ENCODE measurements at places on chromosomes 6 and 20. TPM values are rescaled to one million over a fixed set of nuclear protein-coding genes. Genes with fewer than 3 reads are reported as not detected.
A peak's percentile ranks its signal among the peaks of the same experiment; 100 is the strongest.

Gene TFAP2D
- not detected for total RNA-seq

GRCh38 chr20:60541991-60542390 is 583.8 kb downstream of the CDH26 start:
- DNase-seq = no peak

Gene NKAIN4
- 10.4 TPM for total RNA-seq

DNA sequence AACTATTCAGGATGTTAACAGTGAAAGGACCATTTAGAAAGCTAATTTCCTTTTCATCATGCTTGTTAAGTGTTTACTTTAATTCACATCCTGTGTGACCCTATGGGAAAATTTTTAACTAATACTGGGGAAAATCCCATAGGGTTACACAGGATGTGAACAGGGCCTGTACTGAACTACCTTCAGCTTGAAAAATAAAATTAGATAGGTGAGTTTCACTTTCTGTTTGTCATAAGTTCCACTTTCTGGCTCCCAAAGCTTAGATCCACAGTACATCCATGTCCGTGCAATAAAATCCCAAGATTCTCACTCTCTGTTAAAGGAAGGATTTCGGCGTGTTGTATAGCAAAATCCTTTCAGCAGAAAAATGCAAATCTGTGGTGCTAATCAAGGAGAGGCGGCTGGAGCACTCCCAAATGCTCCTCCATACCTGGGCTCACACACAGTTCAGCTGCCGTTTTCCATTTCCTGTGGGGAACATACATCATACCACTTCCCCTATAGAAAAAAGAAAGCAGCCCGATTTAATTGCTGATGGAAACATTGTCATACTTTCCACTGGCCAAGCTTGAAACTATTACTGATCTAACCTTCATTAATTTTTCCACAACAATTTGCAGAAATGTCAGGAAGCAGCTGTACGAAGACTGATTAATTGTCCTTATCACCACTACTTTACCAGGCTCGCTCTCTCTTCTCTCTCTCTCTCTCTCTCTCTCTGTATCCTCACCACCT is 125.2 kb downstream of the HIVEP2 start:
- DNase-seq = peak; percentile 73

Gene HLA-A
- total RNA-seq = 134 TPM

Gene OR2H2
- total RNA-seq = not detected

Gene ARG1
- 0.92 TPM for total RNA-seq

- no peak for DNase-seq
Observed at GRCh38 chr6:2581011-2581410, 169.7 kb downstream of the MYLK4 start.

GRCh38 chr6:150539568-150539967 is 60.1 kb upstream of the PLEKHG1 start:
- DNase-seq = no peak

DNA sequence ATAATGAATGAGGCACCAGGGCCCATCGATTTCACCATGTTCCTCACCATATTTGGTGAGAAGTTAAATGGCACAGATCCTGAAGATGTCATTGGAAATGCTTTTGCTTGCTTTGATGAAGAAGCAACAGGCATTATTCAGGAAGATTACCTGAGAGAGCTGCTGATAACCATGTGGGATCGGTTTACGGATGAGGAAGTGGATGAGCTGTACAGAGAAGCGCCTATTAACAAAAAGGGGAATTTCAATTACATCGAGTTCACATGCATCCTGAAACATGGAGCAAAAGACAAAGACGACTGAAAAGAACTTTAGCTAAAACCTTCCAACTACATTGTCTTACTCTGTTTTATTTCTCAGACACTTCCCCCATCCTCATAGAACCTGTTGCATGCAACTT is 21.6 kb upstream of the ZBTB22 start:
- no peak for DNase-seq

DNA sequence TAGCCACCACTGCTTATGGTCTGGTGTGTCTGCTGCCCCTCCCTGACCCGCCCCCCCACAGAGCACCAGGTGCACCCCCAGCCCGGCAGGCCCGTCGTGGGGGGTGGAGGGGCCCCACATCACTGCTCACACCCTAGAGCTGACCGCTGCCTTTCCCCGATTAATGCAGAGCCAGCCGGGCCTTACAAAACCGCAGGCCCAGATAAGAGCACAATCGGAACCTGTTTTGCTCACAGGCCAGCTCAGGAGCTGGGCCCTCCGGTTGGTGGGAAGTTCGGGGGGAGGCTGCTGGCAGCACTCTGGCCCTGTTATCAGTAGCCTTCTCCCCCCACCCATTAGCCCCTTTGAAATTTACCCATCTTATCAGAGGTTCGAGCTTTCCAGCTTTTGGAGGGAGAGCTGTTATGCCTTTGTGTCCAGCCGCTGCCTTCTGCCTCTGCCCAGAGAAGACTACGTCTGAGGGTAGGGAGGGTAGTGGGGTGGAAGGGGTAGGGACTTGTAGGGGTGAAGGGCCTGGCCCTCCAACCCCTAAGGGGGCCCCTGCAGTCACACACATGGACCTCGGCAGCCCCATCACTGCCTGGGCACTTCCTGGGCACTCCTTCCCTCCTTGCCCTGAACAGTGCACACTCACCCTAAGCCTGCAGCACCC is 6.9 kb upstream of the SPDEF start:
- no peak for DNase-seq

- DNase-seq = no peak
Observed at GRCh38 chr20:38115205-38115604, 49.9 kb downstream of the TGM2 start.

GRCh38 chr6:100818066-100818465 is 63.1 kb downstream of the ASCC3 start:
- DNase-seq = no peak

DNA sequence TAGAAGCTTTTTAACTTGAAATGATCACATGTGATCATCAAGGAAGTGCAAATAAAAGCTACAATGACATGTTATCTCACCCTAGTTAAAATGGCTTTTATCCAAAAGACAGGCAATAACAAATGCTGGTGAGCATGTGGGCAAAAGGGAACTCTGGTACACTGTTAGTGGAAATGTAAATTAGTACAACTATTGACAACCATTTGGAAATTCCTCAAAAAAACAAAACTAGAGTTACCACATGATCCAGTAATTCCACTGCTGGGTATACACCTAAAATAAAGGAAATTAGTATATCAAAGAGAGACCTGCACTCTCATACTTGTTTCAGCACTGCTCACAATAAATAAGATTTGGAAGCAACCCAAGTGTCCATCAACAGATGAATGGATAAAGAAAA is 108.7 kb downstream of the HTR1B start:
- DNase-seq = no peak

Gene SNPH
- 5.7 TPM for total RNA-seq

- no peak for DNase-seq
Observed at GRCh38 chr6:130993292-130993765, 69.7 kb downstream of the EPB41L2 start.

DNA sequence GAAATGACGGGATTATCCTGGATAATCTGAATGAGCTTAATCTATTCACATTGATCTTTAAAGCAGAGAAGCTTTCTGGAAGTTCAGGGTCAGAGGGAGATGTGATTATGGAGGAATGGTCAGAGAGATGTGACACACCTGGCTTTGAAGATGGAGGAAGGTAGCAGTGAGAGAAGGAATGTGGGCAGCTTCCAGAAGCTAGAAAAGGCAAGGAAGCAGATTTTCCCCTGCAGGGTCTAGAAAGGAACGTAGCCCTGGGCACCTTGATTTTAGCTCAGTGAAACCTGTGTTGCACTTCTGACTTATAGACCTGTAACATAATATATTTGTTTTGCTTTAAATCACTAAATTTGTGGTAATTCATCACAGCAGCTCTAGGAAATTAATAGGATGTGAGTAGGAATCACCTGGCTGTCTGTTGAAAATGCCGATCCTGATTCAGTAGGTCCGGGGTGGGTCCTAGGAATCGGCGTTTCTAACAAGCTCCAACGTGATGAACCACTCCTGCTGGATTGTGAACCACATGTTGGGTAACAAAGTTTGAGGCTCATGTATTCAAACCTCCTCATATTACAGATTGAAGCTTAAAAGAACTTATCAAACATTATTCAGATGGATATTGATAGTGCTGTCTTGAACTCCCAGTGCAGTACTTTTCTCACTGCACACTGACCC is 157.0 kb downstream of the GJA1 start:
- DNase-seq = no peak

Gene NHSL1
- 17.3 TPM for total RNA-seq

Gene CBLN4
- not detected for total RNA-seq

DNA sequence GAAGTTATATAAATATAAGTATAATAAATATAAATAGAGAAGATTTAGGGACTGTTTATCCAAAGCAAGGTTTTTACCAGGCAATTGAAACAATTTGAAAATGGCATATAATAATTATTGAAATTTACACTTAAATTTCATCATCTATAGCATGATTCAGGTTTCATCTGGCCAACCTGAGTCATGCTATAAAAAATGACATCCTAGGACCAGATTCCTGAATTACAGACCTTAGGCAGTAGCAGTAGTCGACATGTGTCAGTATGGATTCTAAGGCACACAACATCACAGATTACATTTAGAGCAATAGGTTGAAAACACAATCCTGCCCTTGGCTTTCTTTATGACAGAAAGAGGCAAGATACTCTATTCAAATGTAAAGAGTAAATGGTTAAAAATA is 592.3 kb downstream of the PHF3 start:
- DNase-seq = no peak

DNA sequence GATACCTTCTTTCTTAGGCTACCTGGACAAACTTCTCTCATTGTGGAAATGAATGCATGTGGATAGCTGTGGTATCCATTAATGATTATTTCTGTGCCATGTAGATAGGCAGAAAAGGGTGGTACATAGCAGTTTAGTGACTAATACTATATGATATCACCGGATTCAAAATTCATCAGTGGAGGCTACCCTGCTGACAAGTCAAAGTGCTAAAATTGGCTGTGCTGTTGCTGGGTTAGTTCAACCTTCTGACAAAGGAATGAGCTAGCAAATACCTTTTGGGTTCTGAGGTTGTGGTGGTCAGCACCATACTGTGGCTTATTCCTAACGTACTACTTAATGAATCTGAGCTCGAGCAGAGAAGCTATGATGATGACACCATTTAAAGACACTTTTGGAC is 109.1 kb downstream of the TFAP2B start:
- DNase-seq = no peak

Gene ZC3H12D
- 0.72 TPM for total RNA-seq

DNA sequence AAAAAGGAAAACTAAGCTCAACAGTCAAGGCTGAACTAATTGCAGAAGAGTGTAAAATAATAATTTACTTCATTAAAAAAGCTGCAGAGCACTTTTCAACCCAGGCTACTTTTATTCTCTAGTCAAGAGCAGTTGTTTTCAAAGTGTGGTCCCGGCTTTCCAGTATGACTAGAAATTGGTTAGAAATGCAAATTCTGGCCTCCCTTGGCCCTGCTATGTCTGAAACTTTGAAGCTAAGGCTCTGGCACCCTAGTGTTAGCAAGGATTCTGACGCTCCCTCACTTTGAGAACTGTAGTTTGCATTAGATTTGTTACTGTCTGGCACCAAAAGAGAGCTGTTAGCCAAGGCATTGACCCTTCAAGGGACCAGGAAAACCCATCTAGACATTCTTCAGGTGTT is 9.5 kb upstream of the NXT1 start:
- DNase-seq = no peak

- no peak for DNase-seq
Observed at GRCh38 chr20:39879296-39879695, 809.7 kb downstream of the MAFB start.

DNA sequence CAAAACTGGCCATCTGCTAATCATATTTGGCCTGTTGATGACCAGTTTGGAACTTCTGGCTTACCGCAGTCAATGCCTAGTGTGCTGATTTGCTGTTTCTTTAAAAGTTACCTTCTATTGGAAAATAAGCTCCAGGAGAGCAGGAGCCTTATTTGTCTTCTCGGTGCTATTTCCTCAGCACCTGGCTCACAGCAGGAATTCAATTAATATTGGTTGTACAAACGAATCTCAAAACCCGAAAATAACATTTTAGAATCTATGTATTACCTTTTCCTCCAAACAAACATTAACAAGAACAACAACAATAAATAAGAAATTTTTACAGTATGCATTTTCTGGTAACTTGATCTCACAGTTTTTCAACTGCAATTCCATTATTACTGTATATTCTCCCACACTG is 1080.7 kb upstream of the MAP3K7 start:
- DNase-seq = no peak

- DNase-seq = peak; percentile 65
Observed at GRCh38 chr6:35181933-35182612, 31.7 kb upstream of the SCUBE3 start.

DNA sequence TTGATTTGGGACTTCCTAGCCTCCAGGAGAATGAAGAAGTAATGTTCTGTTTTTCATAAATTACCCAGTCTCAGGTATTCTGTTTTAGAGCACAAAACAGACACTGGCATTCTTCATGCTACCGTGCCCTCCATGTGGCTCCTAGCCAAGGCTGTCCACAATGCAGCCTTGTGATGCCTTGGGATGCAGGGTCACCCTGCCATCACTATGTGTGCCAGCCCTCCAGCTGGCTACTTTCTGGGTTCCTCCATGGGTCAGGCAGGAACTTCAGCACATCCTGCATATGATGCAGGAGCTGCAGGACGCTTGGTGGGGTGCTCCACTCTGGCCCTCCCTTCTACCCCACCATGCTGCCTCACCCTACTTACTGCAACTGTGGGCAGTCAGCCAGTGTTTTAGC is 38.0 kb upstream of the FAM50B start:
- DNase-seq = no peak

GRCh38 chr6:15017261-15017660 is 228.6 kb upstream of the JARID2 start:
- DNase-seq = no peak

- DNase-seq = no peak
Observed at GRCh38 chr6:111278731-111279130, 191.4 kb downstream of the SLC16A10 start.

Gene SRSF12
- 4.7 TPM for total RNA-seq

DNA sequence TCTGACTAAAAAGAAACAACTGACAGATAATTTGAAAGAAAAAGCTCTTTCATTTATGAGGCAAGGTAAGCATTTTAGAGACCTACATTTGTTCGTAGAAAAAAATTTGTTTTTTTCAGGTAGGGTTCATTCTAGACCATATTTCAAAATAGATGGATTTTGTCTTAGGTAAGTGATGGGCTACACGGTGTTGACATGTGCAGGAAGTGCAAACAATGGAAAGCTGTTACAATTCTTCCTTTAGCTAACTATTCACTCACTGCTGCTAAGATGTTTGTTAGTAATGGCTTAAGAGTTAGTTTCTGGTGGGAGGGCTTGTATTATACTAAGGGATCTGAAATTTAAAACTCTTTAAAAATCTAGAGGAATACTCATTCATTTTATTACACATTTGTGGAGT is 96.7 kb downstream of the CD109 start:
- DNase-seq = no peak

Data from tongue (tissue), 3 donors.